T-helper 2 cell (primary cell): ENCODE measurements at places on chromosomes 12 and 14.

DNA sequence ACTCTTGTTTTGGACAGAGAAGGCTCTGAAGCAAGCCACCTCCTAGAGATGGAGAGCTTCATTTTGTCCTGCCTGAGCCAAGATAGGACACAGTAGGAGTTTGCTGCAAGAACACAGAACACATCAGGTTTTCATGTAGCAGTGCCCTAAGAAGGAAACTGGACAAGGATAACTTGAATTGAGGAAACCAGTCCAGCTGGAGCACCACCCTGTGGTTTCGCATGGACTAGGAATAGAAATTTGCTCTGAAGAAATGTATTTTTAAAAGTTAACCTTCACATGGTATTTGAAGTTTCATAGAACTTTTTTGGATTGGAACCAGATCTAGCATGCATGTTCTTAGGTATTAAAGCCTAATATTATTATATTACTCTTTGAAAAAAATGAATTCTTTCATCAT, 68.8 kb downstream of the RERG start:
- no peak for DNase-seq

- no peak for DNase-seq
Measured at GRCh38 chr12:112738531-112738930, 53.0 kb upstream of the RPH3A start.

DNA sequence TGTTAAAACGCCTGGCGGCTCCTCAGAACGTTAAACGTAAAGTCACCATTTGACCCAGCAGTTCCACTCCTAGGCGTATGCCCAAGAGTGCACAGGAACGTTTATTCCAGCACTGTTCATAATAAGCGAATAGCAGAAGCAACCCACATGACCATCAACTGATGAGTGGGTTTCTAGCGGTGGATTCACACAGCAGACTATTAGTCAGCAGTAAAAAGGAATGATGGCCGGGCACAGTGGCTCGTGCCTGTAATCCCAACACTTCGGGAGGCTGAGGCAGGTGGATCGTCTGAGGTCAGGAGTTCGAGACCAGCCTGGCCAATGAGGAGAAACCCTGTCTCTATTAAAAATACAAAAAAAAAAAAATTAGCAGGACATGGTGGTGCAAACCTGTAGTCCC, 22.4 kb upstream of the FBRSL1 start:
- no peak for DNase-seq

GRCh38 chr12:6927379-6928021, at the start of gene ATN1:
TSS of gene ATN1 (plus strand) at chr12:6927959. CDS start at chr12:6934002, 6,043 bp downstream.
- peak; percentile 42 for DNase-seq

DNA sequence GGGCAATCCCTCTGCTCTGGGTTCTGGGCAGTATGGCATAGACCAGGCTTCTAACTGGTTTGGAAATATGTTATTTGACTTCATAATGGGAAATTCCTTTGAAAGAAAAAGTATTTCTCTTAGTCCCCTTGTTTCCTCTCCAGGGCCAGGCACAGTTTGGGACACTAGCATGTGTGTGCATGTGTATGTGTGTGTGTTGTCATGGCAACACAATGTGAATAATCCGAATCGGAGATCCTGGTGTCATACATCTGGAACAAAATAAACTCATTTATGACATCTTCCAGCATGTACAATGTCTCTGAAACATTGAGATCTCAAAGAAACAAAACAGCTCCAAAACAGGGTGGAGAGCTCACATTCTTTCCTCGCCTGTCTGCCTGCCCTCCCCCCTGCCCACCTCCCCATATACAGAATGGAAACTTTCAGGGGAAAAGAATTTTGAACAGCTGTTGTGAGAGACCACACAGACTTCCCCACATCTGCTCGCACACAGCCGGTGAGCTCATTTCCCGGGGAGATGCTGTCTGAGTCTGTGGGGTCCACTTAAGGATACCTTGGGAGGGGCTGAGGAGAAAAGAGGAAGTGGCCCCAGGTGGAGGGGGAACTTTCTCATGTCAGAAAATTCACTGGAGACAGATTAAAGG, 55.5 kb upstream of the PARP11 start:
- no peak for DNase-seq

- no peak for DNase-seq
Measured at GRCh38 chr12:89062996-89063395, 289.3 kb downstream of the DUSP6 start.

GRCh38 chr14:90096566-90096965, 34.8 kb downstream of the KCNK13 start:
- DNase-seq: no peak

- DNase-seq: no peak
Measured at GRCh38 chr14:41393512-41393911, 213.2 kb upstream of the LRFN5 start.
